ENCODE measurements at places on chromosomes 2 and 18. TPM values are rescaled to one million over a fixed set of nuclear protein-coding genes. Genes with fewer than 3 reads are reported as not detected.

- no peak overlapping the region for H3K4me3 ChIP-seq
- no peaks in the 10 kb centered on the region for H3K27me3 ChIP-seq
- no peaks in the 10 kb centered on the region for H3K36me3 ChIP-seq
- DNase-seq: no peak
- no peak overlapping the region for H3K27ac ChIP-seq
These were observed 29.3 kb upstream of the SLC40A1 start for GRCh38 chr2:189609853-189610252.

- no peak for DNase-seq
- no peaks in the 10 kb centered on the region for H3K4me1 ChIP-seq
- H3K27me3 ChIP-seq: no peaks in the 10 kb centered on the region
- H3K27ac ChIP-seq: no peak overlapping the region
These were observed 143.7 kb upstream of the TMEM200C start for GRCh38 chr18:6039055-6039454.

GRCh38 chr2:105765415-105766299 is 20.9 kb downstream of the NCK2 start:
- DNase-seq: no peak
- H3K4me1 ChIP-seq: no peaks in the 10 kb centered on the region
- H3K4me3 ChIP-seq: no peak overlapping the region
- no peak overlapping the region for H3K27ac ChIP-seq
- no peaks in the 10 kb centered on the region for H3K27me3 ChIP-seq

GRCh38 chr2:16386431-16386830 is 279.2 kb downstream of the CYRIA start:
- H3K4me1 ChIP-seq: no peaks in the 10 kb centered on the region
- no peak overlapping the region for H3K27ac ChIP-seq
- no peak for DNase-seq
- no peaks in the 10 kb centered on the region for H3K27me3 ChIP-seq

DNA sequence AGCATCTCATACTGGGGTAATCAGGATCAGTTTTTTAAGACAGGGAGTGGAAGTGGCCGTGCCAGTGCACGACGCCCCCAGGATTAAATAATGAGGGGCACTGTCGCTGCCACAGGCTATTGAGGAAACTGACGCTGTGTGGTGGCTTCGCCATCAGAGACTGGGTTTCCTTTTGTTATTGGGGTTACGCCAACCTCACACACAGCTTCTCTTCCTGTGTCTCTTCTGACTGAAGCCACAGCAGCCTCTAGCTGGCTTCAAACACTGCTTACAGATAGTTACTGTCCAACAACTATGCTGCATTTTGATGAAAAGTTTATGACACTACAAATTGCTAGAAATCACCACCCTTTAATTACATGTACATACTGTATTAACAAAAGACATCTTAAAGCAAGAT is 521.9 kb upstream of the SALL3 start:
- H3K4me1 ChIP-seq: no peaks in the 10 kb centered on the region
- no peak overlapping the region for H3K27ac ChIP-seq
- H3K36me3 ChIP-seq: no peaks in the 10 kb centered on the region
- no peak overlapping the region for H3K4me3 ChIP-seq

DNA sequence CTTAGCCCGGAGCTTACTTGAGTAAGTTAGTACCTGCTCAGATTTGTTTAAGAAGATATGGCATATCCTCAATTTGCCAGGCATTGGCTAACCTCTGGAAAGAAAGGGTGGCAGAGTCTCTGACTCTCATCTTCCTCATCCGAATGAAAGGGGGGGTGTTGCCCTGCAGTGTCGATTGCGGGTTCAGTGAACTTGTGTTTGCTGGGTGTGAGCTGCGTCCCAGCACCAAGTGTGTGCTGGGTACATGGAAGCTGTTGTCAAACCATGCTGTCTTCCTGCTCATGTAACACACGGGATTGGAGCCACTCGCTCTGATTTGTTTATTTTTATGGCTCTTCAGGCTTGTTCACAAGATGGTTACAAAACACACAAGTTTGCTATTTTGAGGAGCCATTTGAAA is 171.4 kb upstream of the PXDN start:
- H3K27me3 ChIP-seq: no peaks in the 10 kb centered on the region
- DNase-seq: no peak
- no peaks in the 10 kb centered on the region for H3K4me1 ChIP-seq
- H3K27ac ChIP-seq: no peak overlapping the region

DNA sequence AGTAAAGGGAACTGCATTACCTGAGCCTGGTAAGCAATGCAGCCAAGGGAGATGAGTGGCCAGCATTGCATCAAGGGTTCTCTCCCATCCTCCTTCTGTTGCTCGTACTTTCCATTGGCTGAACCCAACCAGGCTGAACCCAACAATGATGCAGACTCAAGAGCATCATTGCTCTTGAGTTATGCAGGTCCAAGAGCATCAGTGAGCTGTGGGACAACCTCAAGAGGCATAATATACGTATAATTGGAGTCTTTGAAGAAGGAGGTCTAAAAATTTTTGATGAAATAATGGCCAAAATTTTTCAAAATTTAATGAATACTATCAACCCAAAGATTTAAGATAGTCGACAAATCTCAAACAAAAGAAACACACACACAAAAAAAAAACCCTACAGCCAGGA is 213.0 kb downstream of the RNF152 start:
- no peak overlapping the region for H3K27ac ChIP-seq
- H3K4me3 ChIP-seq: no peak overlapping the region
- DNase-seq: no peak
- H3K27me3 ChIP-seq: no peaks in the 10 kb centered on the region

GRCh38 chr2:10095175-10095574 is 15.0 kb upstream of the CYS1 start:
- H3K27me3 ChIP-seq: no peaks in the 10 kb centered on the region
- no peak overlapping the region for H3K27ac ChIP-seq
- H3K36me3 ChIP-seq: no peaks in the 10 kb centered on the region
- no peak for DNase-seq

DNA sequence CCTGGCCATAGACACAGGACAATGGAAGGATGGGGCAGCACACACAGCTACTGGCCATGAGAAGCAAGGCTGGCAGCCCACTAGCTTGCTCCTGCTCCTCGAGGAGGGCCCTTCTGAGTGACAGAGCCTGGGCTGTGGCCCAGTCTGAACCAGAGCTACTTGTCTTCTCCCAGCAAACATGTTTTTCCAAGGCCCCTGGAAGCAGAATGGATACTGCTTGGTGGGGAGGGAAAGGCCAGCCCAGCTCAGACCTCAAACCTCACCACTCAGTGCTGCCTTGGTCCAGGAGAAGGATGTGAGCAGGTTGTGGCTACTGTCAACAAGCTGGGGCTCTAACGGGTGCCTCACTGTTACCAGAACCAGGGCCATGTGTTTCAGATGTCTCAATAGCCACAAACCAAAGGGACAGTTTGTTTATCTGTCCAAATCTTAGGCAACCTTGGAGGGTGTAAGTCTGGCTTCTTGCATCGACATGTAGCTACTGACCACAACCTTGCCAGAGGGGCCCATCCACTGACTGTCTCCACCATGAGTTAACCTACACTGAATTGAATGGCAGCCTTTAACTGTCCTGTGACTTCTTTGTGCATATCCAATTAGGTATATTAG is 98.6 kb downstream of the TGFA start:
- no peak for DNase-seq
- H3K27ac ChIP-seq: no peak overlapping the region
- H3K4me1 ChIP-seq: no peaks in the 10 kb centered on the region
- no peaks in the 10 kb centered on the region for H3K27me3 ChIP-seq
- H3K4me3 ChIP-seq: no peak overlapping the region
- H3K36me3 ChIP-seq: no peaks in the 10 kb centered on the region

GRCh38 chr2:65579506-65580235 is 147.3 kb upstream of the SPRED2 start:
- DNase-seq: no peak
- no peak overlapping the region for H3K27ac ChIP-seq
- H3K27me3 ChIP-seq: no peaks in the 10 kb centered on the region
- no peak overlapping the region for H3K4me3 ChIP-seq
- no peaks in the 10 kb centered on the region for H3K36me3 ChIP-seq

- peak overlapping the region; percentile 44 for H3K4me3 ChIP-seq
- peak overlapping the region; percentile 16 for H3K27ac ChIP-seq
- no peak for DNase-seq
- peaks cover 6% of the 10 kb centered on the region for H3K4me1 ChIP-seq
- H3K27me3 ChIP-seq: no peaks in the 10 kb centered on the region
These were observed 760 bp upstream of the CNOT11 start for GRCh38 chr2:101251844-101252407.

DNA sequence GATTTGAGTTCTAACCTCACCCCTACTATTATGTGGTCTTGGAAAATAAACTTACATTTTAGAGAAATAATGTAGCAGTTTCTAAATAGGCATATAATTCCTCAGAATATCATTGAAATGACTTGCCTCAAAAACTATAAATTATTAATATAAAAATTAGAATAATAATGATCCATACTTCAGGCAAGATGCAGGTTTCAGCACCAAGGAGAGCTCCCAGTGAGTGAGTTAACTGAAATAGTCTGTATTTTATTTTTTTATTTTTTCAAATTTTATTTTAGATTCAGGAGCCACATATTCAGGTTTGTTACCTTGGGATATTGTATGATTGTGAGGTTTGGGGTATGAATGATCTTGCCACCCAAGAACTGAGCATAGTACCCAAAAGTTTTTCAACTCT is 472.2 kb upstream of the DCC start:
- H3K36me3 ChIP-seq: no peaks in the 10 kb centered on the region
- no peak overlapping the region for H3K4me3 ChIP-seq
- no peak overlapping the region for H3K27ac ChIP-seq
- no peaks in the 10 kb centered on the region for H3K4me1 ChIP-seq
- no peak for DNase-seq
- no peaks in the 10 kb centered on the region for H3K27me3 ChIP-seq

DNA sequence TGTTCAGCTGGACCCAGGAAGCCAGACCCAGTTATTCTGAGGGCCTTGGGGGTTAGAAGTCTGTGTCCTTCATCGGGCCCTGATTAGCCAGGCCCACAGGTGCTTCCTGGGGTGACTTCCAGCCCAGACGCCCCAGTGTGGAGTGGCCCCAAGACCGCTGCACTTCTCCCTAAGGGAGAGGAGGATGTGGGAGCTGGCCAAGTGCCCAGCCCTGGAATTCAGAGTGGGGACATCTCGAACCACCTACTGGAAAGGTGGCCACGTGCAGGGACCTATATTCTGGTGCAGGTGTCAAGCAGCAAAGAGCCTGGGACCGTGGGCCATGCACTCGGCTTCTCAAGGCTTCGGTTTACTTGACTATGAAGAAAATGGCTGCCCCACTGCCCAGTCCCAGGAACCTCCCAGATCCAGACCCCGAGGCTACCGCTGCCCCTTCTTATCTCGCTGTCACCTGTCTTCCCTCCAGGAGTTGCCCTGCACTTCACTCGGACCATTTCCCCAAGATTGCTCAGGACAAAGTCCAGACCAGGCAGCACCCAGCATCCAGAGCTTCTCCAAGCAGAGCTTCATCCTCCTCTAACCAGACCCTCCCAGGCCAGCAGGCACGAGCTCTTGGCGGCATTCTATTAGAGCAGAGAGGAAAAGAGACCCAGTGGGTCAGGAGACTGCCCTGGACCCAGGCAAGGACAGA is 142.8 kb upstream of the ID2 start:
- H3K36me3 ChIP-seq: no peaks in the 10 kb centered on the region
- DNase-seq: no peak
- no peak overlapping the region for H3K27ac ChIP-seq
- no peaks in the 10 kb centered on the region for H3K4me1 ChIP-seq
- H3K4me3 ChIP-seq: no peak overlapping the region
- no peaks in the 10 kb centered on the region for H3K27me3 ChIP-seq

DNA sequence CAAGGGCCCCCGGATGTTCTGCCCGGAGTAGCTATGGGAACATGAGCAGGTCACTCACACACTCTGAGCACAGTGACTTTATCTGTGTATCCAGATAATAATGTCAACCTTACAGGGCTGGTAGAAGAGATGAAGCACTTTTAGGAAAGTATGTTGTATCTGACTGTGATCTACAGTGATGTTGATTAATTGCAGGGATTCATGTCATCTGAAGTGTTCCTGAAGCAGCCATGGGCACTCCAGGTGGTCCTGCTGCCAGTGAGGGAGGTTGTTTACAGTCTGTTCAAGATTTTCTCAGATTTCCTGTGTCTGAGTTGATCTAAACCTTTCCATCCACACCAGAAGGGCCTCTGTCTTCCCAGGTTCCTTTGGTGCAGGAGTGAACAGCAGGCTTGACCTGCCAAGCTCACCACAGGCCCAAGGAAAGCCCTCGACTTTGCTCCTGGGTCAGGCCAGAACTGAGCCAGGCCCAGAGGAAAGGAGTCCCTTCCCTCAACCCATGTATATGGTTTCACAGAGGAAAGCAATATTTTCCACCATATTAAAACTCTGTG is 28.0 kb downstream of the KIAA2012 start:
- H3K36me3 ChIP-seq: no peaks in the 10 kb centered on the region
- H3K27me3 ChIP-seq: no peaks in the 10 kb centered on the region
- H3K27ac ChIP-seq: no peak overlapping the region
- H3K4me1 ChIP-seq: no peaks in the 10 kb centered on the region
- no peak for DNase-seq

- no peaks in the 10 kb centered on the region for H3K4me1 ChIP-seq
- no peaks in the 10 kb centered on the region for H3K36me3 ChIP-seq
- no peaks in the 10 kb centered on the region for H3K27me3 ChIP-seq
- DNase-seq: no peak
- no peak overlapping the region for H3K4me3 ChIP-seq
These were observed 71.6 kb downstream of the CLIP4 start for GRCh38 chr2:29186817-29187216.

GRCh38 chr2:66717218-66717905 is 282.4 kb downstream of the MEIS1 start:
- H3K36me3 ChIP-seq: no peaks in the 10 kb centered on the region
- H3K27ac ChIP-seq: no peak overlapping the region
- no peak overlapping the region for H3K4me3 ChIP-seq
- H3K4me1 ChIP-seq: no peaks in the 10 kb centered on the region
- no peaks in the 10 kb centered on the region for H3K27me3 ChIP-seq

DNA sequence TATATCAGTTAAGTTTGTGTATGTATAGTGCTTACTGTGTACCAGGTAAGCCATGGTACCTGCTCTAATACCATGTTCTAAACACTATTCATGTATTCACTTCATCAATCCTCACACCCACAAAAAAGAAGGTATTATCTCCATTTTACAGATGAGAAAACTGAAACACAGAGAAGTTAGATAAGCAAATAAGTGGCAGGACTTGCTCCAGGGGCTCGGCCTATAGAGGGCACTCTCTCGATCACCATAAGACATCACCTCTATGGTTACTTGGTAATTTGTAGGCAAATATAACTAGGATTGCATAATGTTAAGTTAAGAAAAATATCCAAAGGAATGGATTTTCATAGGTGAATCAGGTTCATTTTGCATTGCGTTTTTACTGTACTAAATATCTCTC is 118.1 kb upstream of the FN1 start:
- DNase-seq: no peak
- no peaks in the 10 kb centered on the region for H3K27me3 ChIP-seq
- no peak overlapping the region for H3K27ac ChIP-seq
- H3K36me3 ChIP-seq: no peaks in the 10 kb centered on the region

GRCh38 chr2:97617911-97618310 is 28.0 kb upstream of the COX5B start:
- DNase-seq: no peak

The DUSP19 gene
- polyA plus RNA-seq: 3.4 TPM

The CCDC121 gene
- 2.4 TPM for polyA plus RNA-seq

The INPP4A gene
- 2.9 TPM for polyA plus RNA-seq

The RIT2 gene
- polyA plus RNA-seq: 2.9 TPM

The CHRNA1 gene
- polyA plus RNA-seq: not detected

The REG1B gene
- 4.9 TPM for polyA plus RNA-seq

The SLC19A3 gene
- polyA plus RNA-seq: 0.63 TPM

The DTNB gene
- 17.5 TPM for polyA plus RNA-seq

The METTL8 gene
- polyA plus RNA-seq: 8.3 TPM

The EVX2 gene
- not detected for polyA plus RNA-seq

The MAPK4 gene
- 1.1 TPM for polyA plus RNA-seq

The MAP4K3 gene
- polyA plus RNA-seq: 23.6 TPM

The CGREF1 gene
- 6.9 TPM for polyA plus RNA-seq

The ASPRV1 gene
- polyA plus RNA-seq: 1.1 TPM

The XIRP2 gene
- polyA plus RNA-seq: 0.28 TPM
